ENCODE measurements at places on chromosomes 2 and 18.

DNA sequence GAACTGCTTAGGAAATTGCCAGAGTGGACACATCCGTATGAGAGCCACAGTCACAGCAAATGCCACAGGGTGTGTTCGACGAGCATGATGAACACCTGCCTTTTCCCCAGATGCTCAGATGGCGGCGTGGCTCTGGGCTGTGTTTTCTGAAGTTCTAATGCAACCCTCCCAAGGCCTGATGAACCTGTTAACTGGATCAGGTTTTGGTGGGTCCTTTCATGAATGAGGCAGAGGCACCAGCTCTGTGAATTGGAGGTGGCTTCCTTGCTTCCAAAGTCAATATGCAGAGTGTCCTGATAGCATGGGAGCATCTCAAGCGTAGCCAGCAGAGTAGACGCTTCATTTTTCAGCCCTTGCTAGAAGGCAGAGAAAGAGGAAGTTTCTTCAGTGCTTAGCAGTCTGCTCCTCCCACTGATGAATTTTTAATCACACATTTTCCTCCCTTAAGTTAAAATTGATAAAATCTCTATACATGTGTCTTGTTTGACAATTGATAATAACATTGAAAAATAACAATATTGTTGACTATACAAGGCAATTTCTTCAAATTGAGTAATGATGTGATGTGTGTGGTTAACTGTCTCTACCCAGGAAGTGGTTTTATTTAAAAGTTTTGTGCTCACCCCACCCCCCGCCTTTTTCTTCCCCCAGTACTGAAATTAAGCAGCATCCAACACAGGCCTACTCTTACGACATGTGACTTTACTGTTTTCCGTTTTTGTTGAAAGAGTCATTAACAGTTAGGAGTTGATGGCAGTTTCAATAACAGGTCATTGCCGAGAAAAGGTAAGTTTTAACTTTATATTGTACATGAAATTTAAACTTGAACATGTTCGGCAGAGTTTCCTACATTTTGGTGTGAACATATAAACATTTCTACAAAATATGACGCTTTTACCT lies at the start of gene ARHGAP15:
ARHGAP15 (plus strand) TSS at position 739 of the 900 bp plus-strand sequence.
- DNase-seq, result no peak

DNA sequence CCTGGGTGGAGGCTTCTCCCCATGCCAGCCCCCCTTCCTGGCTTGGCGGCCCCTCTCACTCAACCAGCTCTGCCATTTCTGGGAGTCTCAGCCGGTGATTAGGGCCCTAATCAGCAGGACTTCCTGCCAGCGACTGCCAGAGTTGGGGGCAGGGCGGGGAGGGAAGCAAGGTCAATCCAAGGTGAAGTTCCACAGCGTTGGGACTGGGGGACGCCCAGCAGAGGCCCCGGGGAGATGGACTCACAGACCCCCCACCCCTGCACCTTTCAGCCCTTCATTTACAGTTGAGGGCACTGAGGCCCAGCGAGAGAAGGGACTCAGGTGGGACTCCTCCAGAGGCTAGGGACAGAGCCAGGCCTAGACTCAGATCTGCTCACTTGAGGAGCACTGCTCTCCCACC lies 65.3 kb downstream of the TNS1 start:
- DNase-seq, result no peak

GRCh38 chr2:40285391-40285790 lies 166.5 kb downstream of the SLC8A1 start:
- no peak for DNase-seq

- DNase-seq, result no peak
Observed at GRCh38 chr2:7476371-7476770, 559.2 kb downstream of the RNF144A start.

DNA sequence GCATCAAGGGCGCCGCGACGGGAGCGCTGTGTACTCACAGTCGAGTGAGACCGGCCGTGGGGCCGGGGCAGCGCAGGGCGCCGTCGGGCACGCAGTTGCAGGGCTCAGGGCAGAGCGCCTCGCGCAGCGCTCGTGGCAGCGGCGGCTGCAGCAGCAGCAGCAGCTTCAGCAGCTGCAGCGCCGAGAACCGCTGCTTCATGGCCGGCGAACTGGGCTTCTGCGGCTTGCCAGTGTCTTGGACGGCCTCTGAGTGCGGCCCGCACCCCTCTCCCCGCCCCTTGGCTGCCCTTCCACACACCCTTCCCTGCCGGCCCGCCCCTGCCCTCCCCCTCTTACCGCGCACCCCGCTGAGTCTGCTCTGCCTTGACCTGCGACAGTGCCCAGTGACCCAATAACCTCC lies at the start of gene LHCGR:
LHCGR (minus strand) TSS at position 252 of the 400 bp plus-strand sequence; CDS start at position 199, 53 bp downstream.
- no peak for DNase-seq

DNA sequence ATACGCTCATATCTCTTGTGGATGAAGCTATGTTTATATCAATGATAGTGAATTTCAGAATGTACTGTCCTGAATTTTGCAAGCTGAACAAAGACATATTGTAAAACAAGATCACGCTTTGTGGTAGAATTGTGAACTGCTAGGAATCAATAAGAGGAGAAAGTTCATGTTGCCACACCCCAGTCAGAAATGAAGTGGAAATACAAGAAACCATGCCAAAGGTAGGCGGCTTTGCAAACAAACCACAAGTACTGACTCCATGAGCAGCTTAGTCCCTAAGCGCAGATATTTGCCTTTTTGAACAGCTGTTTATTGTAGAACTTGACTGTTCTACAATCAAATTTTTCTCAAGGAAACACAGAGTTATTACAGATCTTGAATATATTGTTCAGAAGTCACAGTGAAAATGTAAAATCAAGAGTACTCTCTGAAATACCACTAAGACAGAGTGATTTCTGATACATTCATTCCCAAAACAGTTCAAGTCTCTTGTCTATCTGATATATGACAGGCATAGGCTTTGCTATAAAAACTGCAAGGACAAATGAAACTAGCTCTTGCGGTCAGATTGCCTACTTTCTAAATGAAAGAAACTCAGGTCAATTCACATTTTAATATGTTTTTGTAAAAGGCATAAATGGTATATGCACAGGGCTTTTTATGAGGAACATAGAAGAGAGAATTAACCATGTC lies 120.9 kb upstream of the CDH19 start:
- no peak for DNase-seq

- DNase-seq, result peak; percentile 8
Observed at GRCh38 chr18:36942264-36942663, 113.3 kb downstream of the KIAA1328 start.

DNA sequence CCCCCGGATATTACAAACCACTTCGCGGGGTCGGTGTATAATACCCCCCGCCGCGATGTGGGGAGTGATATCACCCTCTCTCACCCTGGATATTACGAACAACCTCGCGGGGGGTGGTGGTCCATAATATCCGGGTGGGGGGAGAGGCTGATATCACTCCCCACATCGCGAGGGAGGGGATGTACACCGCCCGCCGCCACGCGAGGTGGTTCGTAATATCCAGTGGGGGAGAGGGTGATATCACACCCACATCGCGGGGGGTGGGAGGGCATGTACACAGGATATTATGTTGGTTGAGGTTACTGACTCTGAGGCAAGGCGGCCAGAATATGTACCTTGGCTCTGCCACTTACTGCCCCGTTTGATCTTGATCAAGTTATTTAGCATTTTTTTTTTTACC lies 14.8 kb upstream of the CWC22 start:
- no peak for DNase-seq

GRCh38 chr2:113965644-113966043 lies 75.8 kb downstream of the ACTR3 start:
- DNase-seq, result peak; percentile 24

DNA sequence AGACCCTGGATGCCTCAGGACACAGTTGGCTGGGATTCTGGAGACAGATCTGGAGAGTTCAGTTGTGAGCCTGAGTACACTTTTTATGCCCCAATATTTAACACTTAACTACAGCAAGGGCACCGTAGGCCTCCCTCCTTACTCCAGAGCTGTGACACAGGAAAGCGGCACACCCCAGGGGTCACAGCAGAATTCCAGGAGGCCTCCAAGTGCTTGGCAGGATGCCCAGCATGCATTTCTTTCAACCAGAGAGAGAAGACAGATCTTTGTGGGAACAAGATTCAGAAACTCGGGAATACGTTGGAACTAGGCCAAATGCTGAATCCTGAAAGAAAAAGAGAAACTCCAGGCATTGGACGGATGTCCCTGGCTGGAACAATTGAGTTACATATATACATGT lies 199.2 kb upstream of the NT5C1B start:
- DNase-seq, result peak; percentile 36

DNA sequence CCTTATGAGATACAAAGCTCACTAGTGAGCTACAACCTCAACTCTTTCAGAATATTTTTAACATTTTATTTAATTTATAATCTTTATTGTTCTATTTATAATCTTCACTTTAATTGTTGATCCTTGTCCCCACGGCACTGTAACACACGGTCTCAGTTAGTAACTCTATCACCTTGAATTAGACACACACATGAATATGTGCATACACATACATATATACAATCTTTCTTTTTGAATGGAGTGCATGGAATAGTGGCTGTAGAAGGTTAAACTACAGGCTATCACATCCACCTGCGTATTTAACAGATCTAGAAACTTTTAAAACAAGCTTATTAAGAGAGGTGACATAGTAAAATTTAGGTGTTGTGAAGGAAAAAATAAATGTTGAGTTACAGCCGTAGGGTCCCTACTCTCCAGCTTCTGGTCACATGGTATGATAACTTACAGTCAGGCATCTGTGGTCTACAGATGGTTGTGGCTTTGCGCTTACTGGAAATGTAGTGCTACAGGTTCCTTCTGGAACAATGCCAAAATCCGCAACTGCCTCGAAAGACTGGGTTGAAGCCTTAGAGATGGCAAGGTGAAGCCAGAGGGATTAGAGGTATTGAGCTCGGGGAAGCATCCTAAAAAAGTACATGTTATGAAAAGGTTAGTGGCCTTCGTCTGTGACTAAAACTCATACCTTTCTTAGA lies 1324.1 kb upstream of the SLC39A10 start:
- DNase-seq, result no peak

DNA sequence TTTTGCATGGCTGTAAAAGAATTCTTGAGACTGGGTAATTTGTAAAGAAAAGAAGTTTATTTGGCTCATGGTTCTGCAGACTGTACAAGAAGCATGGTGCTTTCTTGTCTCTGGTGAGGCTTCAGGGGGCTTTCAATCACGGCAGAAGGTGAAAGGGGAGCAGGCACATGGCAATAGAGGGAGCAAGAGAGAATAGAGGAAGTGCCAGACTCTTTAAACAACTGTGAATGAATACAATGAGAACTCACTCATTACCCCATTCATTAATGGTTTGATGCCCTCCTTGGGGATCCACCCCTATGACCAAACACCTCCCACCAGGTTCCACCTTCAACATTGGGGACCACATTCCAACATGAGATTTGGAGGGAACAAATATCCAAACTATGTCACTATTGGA lies 463.5 kb downstream of the MTX2 start:
- DNase-seq, result no peak

- DNase-seq, result no peak
Observed at GRCh38 chr2:46241344-46241743, 55.9 kb upstream of the EPAS1 start.

DNA sequence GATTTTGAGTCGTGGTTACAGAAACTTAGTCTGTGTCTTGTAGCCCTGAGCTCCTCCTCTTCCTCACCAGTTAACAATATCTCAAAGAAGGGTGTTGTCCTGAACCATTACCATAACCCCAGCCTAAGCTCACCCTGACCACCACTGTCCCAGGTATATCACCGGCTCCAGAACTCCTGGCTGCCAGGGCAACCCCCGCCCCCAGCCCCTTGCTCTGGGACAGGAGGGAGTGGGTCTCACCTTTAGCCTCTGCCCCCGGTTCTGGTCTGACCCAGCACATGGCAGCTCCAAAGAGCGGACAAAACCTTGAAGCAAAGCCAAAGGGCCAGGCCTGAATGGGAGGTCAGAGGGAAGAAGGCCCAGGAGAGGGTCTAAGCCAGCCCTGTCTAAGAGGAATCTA lies 5.6 kb upstream of the PSMD1 start:
- no peak for DNase-seq

DNA sequence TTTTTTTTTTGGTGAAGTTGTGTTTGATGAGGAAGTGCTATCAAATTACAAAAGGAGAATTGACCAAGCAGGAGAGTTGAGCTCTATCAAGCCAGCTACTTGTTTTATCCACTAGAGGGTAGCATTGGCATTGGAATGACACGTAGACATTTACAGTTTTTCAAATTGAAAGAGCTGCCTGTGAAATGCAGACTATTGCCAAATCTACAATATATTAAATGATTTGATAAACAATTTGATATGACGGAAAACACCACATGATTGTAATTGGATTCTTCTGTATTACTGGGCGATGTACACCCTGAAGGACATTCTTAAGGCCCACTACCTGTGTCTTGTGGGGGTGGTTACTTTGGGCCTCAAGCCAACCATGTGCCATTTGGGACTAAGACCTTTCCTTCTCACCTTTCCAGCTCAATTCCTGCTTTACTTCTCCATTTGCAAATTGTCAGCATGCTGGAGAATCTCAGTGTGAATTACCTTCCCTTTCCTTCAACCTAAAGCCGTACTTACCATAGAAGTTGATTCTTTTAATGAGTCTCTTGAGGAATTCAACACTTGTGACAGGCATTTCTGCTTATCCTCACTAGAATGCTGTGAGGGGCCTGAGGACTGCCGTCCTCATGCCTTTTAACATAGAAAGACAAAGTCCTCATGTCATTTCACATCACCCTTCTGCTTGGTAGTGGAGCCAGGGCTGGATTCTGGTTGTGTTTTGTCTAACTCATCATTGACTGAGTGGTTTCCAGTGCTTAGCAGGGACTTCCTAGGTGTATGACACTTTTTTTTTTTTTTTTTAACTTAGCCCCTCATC lies 134.8 kb upstream of the THUMPD2 start:
- peak; percentile 60 for DNase-seq

DNA sequence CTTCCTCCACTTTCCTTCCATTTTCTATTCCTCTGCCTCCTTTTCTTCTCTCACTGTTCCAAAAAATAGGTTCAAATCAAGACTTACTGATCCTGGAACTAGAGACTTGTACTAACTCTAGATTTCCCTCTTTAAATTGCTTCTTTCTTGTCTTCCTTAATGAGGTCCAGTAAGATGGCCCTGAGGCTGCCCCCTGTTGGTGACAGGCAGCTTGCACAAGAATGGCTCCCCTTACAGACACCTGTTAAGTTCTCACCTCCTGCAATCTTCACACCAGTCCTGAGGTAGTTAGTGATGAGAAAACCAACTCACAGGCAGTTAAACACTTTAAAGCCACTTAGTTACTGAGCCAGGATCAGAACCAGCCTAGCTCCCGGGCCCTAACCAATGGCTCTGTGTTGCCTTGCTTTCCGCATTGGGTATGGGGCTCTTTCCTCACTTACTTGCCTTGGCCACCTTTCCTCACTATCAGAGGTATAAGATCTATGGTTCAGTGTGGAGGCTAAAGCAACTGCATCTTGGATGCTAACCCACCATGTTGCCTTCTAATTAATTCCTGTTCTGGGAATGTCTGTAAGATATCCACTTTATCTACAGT lies 130.6 kb downstream of the AKAIN1 start:
- DNase-seq, result no peak

GRCh38 chr2:177106212-177106611 lies 106.4 kb upstream of the HNRNPA3 start:
- no peak for DNase-seq

DNA sequence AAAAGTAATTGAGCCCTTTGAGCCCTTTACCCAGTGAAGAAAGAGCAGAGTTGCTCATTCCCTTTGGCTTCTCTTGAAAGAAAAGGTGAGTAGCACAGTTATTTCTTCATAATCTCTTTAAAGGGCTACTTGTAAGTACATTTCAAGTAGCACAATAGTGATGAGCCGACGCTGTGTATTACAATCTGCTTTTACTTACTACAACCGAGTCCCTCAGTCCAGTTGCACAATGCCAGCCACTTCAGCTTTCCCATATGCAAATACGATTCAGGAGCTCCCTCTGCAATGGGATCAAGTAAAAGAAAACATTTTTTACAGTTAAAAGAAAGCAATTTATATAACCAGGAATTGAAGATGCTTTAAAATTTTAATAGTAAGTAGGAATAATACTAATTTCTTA lies 868.5 kb downstream of the RNF144A start:
- no peak for DNase-seq
